ENCODE measurements at places on chromosomes 2 and 18.
A peak's percentile ranks its signal among the peaks of the same experiment; 100 is the strongest.

- DNase-seq = no peak
Measured at GRCh38 chr2:208096080-208096479, 28.2 kb downstream of the CRYGD start.

- DNase-seq = no peak
Measured at GRCh38 chr2:153403940-153404339, 74.6 kb downstream of the RPRM start.

GRCh38 chr2:127107622-127107999 lies 657 bp upstream of the BIN1 start:
- DNase-seq = peak; percentile 25

- DNase-seq = peak; percentile 31
Measured at GRCh38 chr18:8991155-8991554, 111.3 kb upstream of the NDUFV2 start.

- no peak for DNase-seq
Measured at GRCh38 chr2:226904592-226904991, 68.7 kb downstream of the RHBDD1 start.

- peak; percentile 94 for DNase-seq
Measured at GRCh38 chr2:71711133-71711855, 257.9 kb downstream of the DYSF start.

DNA sequence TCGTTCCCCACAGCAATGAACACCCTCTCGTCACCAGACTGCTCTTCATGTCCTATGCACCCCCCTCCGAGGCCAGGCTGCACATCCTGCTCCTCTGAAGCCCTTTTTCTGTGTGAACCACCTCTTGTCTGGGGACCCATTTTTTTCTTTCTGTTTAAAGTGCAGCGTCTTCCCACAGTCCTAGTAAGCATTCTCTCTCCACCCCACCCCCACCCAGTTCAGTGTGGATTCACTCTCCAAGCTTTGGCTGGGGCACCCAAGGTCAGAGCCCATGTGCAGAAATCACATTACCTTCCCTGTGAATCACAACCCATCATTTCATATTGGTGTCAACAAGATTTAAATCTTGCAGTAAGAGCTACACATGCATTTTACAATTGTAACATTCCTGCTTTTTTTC lies 26.4 kb upstream of the PKDCC start:
- DNase-seq = peak; percentile 90

DNA sequence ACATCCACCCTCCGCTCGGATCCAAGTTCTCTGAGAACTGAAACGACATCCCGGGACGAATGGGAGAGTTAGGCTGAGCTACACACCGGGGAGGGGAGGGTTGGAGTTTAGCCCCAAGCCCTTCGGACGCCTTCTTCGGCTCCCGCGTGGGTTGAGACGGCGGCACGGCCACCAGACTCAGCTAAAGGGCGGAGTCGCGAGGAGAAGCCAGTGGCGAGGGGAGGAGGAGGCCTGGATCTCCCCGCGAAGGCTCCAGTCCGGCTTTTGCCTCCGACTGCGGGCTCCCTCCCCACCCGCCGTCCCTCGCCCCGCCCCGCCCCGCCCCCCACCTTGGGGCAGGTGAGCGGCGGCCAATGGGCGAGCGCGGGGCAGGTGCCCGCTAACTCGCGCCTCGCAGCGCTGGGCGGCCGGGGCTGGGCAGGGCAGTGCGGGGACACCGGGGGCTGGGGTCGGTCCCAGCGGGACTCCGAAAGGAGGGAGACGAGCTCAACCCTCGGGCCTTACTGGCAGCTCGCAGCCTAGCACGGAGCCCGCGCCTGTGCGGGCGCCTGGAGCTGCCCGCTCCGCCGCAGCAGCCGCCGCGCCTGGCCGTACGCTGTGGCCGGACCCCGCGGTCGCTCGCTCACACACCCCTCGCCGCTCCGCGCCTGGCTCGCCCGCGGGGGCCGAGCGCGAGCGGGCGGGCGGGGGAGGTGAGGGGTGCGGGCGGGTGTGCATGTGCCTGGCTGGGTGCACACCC lies at the start of gene EMX1:
Gene EMX1 (plus strand): TSS at position 382 of the 739 bp plus-strand sequence. CDS start 334 bp downstream, at position 716.
- no peak for DNase-seq

GRCh38 chr2:48258481-48259149 lies 271.3 kb upstream of the STON1 start:
- no peak for DNase-seq

DNA sequence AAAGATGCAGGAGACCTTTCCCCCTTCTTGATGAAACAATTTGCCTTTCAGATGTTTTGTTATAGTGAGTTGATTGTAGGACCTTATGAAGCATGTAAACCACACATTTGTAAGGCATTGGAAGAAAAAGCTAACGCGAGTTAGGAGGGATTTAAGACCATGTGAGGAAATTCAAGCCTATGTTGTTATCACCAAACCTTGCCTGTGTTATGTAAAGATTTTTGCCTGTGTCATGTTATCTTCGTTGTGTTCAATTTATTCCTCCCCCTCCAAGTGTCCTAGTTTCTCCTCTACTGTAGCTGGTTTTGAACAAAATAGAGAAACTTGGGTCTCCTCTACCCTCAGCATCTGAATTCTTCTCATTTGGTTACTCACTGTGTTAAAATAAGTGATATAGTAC lies 173.0 kb downstream of the NEDD4L start:
- DNase-seq = no peak

DNA sequence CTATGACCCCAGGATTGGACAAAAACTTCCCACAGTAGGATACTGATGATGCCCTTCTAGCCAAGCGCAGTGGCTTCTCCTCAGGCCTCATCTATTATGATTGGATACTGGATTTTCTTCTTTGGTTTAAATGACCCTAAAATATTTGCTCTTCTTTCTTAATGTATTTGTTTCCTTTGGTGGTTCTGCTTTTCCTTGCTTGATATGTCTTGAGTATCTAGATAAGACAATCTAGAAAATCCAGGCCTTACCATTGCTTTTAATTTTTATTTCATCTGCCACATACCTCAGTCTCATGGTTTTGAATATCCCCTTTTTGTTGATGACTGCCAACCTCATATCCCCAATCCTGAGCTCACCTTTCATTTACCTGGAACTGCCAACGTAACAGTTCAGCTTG lies 35.6 kb downstream of the OTOF start:
- no peak for DNase-seq

Data from fibroblast of mammary gland (primary cell).